ENCODE measurements at places on chromosomes 7 and 10.

DNA sequence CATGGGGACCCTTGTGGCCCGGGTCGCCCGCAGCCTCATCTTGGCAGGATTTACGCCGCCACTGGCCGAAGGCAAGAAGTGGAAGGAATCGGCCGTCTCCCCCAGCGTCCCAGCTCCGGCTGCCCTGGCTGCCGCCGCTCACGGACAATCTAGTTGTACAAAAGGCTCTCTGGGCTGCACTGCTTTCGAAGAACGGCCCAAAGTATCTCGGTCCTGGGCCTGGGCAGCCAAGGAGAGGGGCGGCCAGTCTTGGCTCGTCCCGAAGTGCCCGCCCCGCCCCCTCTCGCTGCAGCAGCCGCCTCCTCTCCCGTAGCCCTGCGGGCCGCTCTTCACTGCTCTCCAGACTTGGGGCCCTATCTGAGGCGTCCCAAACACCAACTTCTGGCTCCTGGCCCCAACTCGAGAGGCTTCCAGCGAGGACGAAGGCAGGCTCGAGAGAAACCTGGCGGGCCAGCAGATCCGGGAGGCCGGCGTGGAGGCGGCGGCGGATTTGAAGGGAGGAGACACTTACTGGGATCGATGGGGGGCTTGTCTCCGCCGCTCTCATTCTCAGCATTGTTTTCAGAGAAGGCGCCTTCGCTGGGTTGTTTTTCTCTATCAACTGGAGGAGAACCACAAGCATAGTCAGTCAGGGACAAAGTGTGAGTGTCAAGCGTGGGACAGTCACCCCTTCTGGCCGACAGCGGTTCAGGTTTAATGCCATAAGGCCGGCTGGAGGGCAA is 809 bp downstream of the HOXA9 start:
- DNase-seq = peak; percentile 30

- DNase-seq = no peak
Observed at GRCh38 chr7:102096706-102097427, 189.8 kb upstream of the SH2B2 start.

DNA sequence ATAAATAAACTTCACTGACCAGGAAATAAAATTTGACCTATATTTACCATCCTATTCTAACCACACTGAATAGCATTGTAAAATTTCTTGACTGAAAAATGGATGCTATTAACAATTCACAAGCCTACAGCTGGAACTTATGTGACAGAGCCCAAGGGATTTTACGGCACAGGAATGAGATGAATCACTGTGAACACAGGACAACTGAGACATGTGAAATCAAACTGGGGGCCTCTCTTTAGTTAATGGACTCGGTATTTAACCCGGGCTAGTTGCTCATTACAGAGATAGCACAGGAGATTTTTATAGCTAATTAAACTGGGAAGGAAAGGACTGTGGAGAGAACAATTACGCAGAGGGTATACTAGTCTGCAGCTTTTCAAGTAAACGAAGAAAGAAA is 100.6 kb downstream of the MICU1 start:
- no peak for DNase-seq

GRCh38 chr7:111103678-111104274 is 12.8 kb downstream of the LRRN3 start:
- DNase-seq = no peak

- DNase-seq = no peak
Observed at GRCh38 chr7:94969434-94970084, 62.2 kb downstream of the PPP1R9A start.

DNA sequence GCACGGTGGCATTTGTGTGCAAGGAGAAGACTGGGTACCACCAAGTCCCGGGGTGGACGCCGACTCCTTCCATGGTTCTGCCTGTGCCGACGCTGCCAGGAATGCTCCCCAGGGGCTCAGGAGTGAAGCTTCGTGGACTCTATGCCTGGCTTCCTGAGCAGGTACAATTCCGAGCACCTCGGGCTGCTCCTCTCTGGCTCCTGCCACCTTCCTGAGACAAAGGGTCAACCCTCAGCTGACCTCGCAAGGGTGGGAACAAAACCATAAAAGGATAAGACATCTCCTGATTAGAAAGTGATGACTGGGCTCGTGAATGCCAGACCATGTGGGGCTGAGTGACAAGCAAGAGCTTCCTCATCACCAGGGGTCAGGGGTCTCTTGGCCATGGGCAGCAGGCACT is 31.8 kb downstream of the CALML3 start:
- no peak for DNase-seq

GRCh38 chr10:132634241-132634946 is 96.8 kb downstream of the INPP5A start:
- DNase-seq = no peak

DNA sequence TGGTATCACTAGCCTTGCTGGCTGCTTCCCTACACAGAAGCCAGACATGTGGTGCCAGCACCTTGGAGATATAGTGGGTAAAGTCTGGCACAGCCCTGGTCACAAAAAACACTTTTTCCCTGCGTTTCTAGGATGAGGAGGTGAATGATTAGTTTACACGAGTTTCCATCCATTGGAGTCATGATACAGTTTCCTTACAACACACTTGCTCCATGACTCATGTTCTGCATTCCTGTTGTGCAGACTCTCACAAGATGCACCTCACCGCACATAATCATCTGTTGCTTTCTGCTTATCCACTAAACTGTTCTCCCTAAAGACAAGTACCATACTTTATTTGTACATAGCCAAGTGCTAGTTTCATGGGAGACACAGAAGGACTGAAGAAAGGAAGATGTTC is 747.1 kb upstream of the GALNT17 start:
- DNase-seq = no peak

DNA sequence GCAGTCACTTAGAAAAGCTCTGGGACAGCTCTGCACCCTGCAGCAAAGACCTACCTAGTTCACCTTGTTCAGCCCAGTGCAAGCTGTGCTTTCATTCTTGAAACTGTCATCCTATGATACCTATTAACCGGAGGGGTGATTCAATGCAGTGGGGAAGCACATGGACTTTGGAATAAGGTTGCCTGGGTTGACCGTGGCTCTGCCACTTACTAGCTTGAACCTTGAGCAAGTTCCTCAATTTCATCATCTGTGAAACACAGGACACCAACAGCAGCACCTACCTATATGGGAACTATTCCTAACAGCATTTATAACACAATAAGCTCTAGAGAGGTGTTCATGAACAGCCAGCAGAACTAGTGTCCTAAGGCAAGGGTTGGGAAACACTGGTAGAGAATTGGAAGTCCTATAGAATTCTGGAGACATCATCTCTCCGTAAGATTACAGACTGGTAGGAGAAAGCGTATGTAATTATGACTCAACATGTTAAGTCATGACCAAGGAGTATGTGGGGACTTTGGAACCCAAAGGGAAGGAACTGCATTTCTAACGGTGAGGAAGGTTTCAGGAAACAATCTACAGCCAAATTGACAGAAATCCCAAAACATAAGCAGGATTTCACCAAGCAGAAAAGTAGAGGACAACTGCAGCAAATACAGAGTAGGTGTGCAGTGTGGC is 270.0 kb downstream of the USP6NL start:
- DNase-seq = no peak

DNA sequence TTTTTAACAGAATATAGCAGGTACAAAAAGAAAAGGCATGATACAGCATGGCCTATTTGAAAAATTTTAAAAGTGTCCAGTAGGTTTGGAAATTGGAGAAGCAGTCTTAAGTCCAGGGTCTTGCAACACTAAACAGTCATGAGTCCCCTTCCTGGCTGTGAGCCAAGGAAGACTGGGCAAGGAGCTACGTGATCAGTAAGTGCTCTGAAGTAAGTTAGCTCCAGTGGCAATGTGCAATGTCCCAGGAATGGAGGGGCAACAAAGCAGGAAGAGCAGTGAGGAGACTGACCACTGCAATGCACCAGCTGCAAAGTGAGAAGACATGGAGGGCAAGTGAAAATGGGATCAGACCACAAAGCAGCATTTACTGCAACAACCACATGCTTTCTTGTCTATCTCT is 72.9 kb upstream of the GRID1 start:
- DNase-seq = no peak

GRCh38 chr7:29194594-29195427 is at the start of gene CHN2:
Gene CHN2, plus strand, starts transcription at chr7:29194775.
- peak; percentile 31 for DNase-seq

GRCh38 chr7:24781106-24781505 is 23.8 kb upstream of the GSDME start:
- no peak for DNase-seq

- no peak for DNase-seq
Observed at GRCh38 chr10:127984945-127985344, 78.0 kb downstream of the PTPRE start.

GRCh38 chr7:66507764-66508296 is 120.9 kb upstream of the KCTD7 start:
- DNase-seq = no peak

DNA sequence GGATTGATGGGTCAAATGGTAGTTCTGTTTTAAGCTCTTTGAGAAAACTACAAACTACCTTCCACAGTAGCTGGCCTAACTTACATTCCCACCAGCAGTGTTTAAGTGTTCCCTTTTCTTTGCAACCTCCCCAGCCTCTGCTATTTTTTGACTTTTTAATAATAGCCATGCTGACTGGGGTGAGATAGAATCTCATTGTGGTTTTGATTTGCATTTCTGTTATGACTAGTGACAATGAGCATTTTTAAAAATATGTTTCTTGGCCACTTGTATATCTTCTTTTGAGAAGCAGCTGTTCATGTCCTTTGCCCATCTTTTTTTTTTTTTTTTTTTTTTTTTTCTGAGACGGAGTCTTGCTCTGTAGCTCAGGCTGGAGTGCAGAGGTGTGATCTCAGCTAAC is 155.2 kb upstream of the BMPER start:
- no peak for DNase-seq

DNA sequence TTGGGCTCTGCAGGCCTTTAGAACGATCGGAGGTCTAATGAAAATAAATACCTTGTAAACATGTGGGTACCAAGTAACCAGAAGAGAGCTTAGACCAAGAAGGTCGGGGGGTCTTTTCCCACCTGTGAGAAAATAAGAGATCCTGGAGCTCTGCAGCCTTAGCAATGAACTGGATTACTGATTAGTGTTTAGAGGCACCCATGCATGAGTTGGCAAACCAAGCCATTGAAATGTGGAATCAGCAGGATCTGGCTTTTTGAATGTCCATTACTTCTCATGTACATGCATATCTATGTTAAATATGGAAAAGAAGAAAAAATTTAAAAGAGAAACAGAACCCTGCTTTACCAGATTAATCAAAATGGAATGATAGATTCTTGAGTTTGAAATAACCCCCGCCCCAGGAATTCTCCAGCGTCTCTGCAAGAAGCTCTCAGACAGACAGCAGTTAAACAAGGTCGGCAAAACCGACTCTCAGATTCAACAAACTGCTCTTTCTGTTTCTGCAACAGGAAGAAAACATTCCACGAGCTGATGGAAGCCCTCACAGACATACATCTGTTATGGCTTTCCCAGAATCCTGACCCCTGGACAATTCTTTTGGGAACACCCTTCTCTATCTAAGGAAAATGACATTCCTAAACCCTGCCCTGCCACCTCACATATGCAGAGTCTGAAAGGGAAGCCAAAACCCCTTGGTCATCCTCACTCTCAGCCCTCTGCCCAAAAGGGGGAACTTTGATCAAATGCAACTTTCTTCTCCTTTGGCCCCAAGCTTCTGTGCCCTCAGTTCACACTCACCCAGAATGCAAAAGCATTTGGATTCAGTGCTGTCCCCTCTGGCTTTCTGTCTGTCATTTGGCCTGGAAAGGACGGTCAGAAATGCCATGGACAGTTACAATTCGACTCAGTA is 78.7 kb upstream of the EN2 start:
- no peak for DNase-seq

DNA sequence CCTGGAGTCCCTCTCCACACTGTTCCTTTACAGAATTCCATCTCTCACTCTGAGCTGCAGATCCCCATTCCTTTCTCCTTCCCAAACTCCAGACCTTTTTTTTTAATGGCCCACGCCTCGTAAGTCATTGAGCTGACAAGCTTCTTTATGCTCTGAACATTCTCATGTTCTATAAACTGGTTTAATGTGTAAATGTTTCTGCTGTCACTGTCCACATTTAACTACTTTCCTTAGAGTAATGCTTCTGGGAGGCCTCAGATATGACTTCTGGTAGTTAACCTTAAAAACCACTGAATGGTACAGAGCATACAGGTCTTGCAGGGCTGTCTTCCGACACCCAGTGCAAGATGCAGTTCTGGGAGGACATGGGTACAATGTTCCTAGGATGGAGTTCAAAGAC is 71.1 kb upstream of the CAMK2B start:
- no peak for DNase-seq

DNA sequence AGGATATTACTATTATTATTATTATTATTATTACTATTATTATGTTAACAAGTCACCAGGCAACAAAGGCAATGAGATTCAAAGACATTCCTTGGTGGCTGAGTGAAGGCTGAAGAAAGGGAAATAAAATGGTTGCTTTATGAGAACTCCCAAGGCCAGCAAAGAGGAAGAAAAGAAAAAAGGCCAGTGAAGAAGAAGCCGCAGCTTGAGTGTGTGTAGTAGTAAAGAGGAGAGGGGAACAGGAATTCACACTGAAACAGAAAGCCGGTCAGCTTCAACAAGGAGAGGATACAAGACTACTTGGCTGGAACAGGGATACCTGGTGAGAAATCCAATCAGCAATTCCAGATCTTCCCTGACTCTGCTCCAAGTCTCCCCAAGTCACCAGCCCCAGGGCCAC is 42.4 kb downstream of the PLXNA4 start:
- DNase-seq = no peak

- peak; percentile 60 for DNase-seq
Observed at GRCh38 chr10:72248468-72249151, 25.1 kb upstream of the DDIT4 start.

DNA sequence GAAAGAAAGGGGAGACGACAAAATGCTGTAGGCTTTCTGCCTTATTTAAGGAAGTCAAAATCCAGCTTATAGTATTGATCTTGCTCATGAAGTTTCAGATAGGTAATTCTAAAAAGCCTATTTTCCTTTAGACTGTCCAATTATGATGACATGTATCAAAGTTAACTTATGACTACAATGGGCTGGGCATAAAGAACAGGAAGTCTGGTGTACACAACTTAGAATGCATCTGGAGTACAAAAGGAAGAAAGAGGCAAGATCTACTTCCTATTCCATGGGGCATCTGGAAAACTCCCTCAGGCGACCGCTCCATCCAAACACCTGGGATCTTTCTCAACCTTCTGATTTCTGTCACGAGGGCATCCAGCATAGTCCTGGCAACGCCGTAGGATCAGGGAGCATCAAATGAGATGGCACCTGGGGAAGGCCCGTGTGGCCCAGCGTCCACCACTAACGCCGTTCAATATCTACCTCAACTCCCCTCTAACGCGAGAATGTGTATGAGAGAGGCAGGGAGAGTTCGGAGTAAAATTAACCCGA is 512 bp downstream of the FAM24B start:
- no peak for DNase-seq

DNA sequence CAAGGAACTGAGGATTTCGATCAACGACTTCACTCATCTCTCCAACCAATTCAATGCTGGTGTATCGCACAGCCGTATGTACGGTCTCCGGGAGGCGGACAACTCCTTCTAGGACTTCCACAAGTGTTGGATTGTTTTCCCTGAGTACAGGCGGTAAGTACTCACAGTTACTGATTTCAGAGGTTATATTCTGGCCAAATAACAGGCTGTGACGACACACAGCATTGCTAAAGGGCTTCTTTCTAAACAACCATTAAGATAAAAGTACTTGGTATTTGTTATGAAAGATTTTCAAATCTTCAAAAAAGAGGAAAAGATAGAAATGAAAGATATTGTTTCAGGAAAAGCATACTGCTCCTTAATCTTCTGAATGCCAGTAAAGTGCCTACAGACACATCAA is 52.2 kb downstream of the IRF5 start:
- DNase-seq = no peak

All from activated CD4-positive, CD25-positive, alpha-beta regulatory T cell treated with anti-CD3 and anti-CD28 coated beads, Interleukin-2, amount 50 U/mL, for 72 hours (primary cell).